ENCODE measurements at places on chromosomes 4 and X.

DNA sequence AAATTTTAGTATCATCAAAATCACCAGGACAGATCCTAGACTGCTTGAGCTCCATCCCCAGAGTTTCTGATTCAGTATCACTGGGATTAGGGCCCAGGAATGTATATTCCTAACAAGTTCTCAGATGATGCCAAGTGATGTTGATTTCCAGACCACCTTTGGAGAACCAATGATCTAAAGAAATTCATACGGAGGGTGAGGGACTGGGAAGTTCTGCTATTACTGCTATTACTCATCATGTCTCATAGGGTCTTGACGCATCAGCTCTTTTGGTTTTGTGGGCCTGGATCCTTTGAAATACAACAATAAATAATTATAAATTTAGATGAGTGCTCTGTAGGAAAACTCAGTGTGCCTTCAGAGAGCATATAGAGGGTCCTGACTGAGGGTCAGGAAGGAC is 59.8 kb upstream of the LGI2 start:
- DNase-seq = no peak

GRCh38 chrX:3713937-3714434 is 537 bp upstream of the PRKX start:
- DNase-seq = no peak

- no peak for DNase-seq
These were observed 7.0 kb upstream of the TRPC5OS start for GRCh38 chrX:111868726-111869638.

GRCh38 chr4:182206266-182206665 is 36.9 kb upstream of the TENM3 start:
- no peak for DNase-seq
